Memory B cell (primary cell): ENCODE measurements at places on chromosomes 6 and 20.

DNA sequence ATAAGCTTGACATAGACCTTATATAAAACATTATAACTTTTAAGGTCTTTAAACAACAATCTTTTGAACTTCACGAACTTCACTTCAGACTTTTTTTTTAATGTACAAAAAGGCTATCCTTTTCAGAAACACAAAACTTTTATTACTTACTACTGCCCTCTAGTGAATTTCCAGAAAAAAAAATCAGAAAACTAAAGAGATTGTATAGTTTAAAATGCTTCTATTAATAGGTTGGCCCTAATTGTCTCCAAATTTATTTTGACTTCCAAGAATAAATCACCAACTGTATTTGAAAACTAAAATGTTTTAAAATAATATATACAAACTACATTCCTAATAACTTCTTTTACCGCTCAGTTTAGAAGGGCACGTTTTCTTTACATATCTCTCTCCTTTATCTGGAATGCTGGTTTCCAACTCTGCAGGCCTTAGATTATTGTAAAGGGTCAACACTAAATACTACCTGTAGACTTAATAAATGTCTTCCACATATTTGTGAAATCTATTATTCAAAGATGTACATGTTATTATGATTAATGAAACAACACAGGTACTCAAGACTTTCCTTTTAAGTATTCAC, 66.8 kb downstream of the LMBRD1 start:
- DNase-seq: no peak

GRCh38 chr6:17410281-17410680, 16.9 kb downstream of the CAP2 start:
- DNase-seq: no peak

DNA sequence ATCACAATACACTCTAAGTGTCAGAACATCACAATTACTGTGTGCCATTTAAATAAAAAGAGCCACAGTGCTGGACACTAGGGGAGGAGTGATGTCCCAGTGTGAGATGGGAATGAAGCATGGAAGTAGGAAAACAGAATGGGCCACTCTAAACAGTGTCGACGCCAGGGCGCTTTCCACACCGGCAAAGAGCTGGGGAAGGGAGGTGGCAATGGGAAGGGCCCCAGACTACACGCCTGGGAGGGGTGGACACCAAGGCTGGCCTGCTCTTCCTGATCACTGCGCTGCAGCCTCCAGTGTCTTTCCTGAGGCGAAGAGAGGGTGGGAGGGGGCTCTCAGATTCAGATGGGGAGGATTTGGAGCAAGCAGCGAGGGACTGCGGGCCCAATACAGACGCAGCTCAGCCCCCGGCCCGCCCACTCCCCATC, 75.9 kb downstream of the ERMARD start:
- no peak for DNase-seq

DNA sequence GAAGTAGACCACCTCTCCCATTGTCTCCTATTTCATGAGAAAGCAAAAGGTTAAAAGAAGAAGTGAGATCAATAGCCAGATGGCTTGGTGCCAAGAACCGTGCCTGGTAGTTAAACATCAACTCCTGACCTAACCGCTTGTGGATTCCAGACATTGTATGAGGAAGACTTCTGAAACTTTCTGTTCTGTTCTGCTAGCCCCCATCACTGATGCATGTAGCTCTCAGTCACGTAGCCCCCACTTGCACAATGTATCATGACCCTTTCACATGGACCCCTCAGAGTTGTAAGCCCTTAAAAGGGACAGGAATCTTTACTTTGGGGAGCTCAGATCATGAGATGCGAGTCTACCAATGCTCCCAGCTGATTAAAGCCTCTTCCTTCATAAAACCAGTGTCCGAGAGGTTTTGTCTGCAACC, 301.2 kb downstream of the RNGTT start:
- no peak for DNase-seq

DNA sequence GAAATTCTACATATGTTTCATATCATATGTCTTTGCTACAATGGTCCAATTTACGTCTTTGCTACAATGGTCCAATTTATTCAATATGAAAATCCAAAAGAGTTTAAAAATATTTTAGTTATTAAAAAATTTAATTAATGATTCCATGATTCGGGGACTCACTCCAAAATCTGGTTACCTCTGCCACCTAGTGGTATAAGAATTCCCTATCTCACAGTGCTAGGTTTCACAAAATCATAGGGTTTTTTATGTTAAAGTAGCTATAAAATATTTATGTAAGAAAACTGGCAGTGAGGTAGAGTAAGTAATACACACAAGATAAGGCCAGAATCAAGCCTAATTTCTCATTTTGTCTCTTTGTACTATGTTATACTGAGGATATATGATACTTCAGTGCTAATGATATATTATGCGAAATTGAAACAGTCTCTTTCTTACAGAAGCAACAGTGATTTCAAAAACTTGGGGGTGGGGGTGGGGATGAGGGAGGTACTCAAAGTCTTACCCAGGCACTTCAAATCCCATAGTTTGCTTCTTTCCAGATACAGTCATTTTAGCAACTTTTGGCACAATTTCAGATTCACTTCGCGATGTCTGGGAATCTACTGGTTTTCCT, 52.3 kb downstream of the HBS1L start:
- DNase-seq: peak; percentile 7
